ENCODE measurements at places on chromosomes 2 and 18.

DNA sequence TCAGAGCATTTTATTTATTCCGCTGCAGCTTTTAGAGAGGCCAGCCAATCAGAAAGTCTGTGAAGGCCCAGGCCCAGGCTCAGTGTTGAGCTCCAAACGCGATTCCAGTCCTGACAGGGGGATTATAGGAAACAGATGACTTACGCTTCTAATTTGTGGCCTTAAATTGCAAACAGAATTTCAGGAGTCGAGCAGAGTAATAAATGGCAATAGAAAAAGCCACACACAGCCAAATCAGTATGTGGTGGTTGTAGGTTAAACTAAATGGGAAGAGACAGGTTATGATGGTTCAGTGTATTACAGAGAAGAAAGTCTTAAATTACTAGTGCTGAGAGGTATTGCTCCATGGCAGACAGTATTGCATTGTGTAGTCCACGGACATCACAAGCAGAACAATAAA lies 131.0 kb upstream of the ZEB2 start:
- no peak for DNase-seq

GRCh38 chr2:10438688-10439087 lies 9.4 kb downstream of the ODC1 start:
- no peak for DNase-seq

GRCh38 chr18:64713284-64713683 lies 564.4 kb upstream of the LINC00305 start:
- DNase-seq, result peak; percentile 7

- DNase-seq, result no peak
Observed at GRCh38 chr2:207930747-207931146, 94.6 kb downstream of the PLEKHM3 start.

- DNase-seq, result no peak
Observed at GRCh38 chr2:85459771-85460170, 41.3 kb downstream of the SH2D6 start.

DNA sequence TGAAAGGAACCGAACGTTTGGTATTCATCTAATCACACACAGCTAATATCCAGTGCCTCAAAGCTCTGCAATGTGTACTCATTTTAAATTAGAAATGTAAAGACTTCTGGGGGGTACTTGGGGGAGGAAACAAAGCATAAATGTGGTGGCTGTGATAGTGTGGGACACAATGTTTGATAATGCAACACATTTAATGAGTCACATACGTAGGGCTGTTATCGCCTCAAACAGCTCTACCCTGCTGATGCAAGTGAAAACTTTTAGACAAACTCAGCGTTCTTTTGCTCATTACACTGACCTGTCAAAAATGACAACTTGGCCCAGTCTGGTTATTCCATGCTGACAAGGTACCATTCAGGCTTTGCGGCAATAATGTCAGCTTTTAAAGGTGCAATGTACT lies 1227.1 kb upstream of the CELF4 start:
- DNase-seq, result no peak

GRCh38 chr2:127737892-127738291 lies 36.6 kb downstream of the SFT2D3 start:
- DNase-seq, result no peak

- DNase-seq, result no peak
Observed at GRCh38 chr2:109261906-109262631, 133.1 kb downstream of the SH3RF3 start.

DNA sequence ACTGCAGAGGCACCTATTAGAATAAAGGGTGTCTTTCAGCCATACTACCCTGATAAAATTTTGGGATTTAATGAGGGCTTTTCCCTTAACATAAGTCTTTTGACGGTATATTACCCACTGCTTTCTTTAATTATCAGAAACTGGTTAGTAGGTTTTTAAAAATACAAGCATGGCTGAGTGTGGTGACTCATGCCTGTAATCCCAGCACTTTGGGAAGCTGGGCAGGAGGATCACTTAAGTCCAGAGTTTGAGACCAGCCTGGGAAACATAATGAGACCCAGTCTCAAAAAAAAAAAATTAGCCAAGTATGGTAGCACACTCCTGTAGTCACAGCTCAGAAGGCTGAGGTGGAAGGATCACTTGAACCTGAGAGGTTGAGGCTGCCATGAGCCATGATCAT lies 16.1 kb downstream of the CPSF3 start:
- no peak for DNase-seq

DNA sequence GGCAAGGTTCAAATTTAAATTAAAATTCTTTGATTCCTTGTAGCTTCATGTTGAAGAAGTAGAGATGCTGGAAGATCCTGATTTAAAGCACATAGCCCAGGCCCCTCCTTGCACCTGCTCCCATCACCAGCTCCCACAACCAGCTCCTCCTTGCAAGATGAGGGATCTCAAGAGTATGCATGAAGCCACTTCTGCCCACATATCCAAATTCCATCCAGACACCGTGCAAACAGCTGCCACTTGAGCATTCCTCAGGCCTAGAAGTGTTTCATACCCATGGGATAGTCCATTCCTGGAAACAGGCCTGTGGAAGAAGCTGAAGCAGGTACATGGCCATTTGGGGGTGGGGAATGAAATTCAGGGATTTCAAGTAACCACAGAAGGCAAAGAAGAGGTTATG lies 32.4 kb upstream of the ITPRID2 start:
- no peak for DNase-seq

- DNase-seq, result no peak
Observed at GRCh38 chr2:148721520-148721931, 77.0 kb downstream of the EPC2 start.

DNA sequence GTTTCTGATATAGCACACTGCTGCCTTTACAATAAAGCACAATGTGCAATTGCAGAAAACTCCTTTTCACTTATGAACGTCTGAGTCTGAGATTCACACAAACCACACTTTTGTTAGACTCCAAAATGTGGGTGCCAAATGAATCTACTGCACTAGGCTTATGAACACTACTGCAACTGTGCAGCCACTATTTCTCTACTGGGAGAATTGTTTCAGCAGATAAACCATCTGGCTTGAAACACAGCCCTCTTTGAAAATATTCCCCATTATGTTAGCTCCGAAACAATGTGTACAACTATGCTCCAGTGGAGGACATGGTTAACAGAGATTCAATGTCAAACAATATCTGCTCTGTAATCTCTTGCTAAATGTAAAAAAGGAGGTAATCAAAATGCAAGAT lies 188.7 kb upstream of the ZEB2 start:
- DNase-seq, result no peak

DNA sequence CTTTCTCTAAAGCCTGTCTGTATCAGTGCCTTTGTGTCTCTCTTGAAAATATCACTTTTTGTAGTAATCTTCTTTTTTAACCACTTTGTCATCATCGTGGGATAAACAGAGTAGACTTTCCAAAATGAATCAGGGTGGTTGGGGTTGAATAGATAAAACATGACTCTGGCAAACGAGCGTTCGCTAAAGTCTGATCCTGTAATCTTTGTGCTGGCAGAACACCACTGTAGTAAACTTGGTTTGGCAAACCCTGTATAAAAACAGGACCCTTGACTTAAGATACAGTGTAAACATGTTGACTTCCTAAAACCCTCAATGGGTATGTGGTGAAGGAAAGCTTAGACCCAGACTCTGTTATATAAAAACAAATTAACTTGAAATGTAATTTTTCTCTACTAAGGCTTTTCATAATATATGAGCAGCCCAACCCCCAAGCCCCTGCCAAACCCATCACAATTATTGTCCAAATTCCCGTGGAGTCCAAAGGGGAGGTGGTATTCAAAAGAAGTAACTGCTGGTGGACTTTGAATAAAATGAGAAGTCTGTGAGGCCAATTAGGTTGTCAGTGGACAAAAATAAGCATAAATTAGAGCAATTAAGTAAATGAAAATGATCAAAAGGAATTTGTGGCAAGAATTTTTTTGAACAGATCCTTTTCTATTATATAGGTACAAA lies 52.2 kb downstream of the COLEC12 start:
- DNase-seq, result no peak

DNA sequence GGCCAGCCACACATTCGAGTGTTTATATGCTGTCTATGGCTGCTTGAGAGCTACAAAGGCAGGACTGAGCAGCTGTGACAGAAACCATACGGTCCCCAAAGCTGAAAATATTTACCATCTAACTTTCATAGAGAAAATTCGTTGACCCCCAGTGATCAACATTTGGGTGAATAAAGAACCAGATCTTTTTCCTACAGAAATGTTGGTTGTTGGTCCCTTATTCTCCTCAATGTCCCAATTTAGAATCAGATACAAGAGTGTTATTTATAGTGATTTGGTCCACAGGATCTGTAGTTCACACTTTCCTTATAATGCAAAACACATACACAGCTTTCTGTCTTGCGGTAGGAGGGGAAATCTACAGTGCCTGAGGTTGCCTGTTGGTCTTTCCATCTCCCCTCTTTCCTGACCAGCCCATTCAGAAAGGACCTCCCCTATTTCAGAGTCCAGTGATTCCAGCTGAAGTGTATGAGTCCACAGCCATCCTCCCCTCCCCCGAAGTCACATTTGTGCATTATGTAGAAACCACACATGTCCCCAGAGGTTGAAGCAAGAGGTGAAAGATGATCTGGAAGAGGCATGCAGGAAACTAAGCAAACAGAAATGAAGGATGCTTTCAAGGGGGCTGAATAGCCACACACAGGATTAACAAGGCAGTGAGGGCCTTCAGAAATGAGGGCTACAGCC lies 61.9 kb downstream of the SPRED2 start:
- no peak for DNase-seq

GRCh38 chr18:45139478-45139877 lies 458.8 kb downstream of the SETBP1 start:
- DNase-seq, result no peak

GRCh38 chr18:60978338-60978737 lies 354.9 kb upstream of the CDH20 start:
- no peak for DNase-seq

DNA sequence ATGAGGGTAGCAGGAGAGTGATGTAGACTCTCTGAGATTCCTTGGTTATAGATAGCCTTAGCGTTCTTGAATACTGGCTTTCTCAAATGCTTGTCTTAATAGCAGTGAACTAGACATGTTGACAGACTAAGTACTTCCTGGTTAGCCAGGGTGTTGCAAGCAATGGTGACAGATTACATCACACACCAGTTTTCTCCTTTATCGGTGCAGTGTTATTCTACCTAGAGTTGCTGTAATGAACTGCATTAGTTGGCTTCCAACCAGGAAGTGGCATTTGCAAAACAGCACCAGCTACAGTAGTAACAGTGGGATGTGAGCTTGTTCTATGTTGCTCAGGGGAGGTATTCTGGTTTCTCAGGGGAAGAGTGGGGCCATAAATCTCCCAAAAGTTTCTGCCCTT lies 582.2 kb upstream of the DDX18 start:
- DNase-seq, result no peak

DNA sequence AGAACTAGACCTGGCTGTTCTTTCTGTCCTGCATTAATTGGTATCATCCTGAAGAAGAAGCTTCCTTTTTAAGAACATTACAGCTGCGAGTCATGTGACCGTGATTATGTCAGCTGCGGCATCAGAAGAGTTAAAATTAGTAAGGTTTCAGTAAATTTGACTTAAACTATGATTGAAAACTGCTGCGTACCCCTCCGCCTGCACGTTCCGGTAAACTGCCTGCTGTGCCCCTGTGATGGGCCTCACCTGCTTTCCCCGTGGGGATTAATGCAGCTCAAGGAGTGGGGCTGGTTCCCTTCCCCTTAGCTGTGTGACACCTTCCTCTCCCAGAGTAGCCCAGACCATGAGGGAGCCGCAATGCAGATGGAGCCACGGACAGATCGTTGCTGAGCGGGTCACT lies 36.1 kb upstream of the MYO3B start:
- no peak for DNase-seq

- DNase-seq, result no peak
Observed at GRCh38 chr2:149540138-149540537, 47.4 kb downstream of the MMADHC start.

GRCh38 chr18:77131100-77131651 lies 1.4 kb downstream of the MBP start:
- DNase-seq, result peak; percentile 70

- no peak for DNase-seq
Observed at GRCh38 chr2:235952714-235953113, 215.5 kb downstream of the GBX2 start.

DNA sequence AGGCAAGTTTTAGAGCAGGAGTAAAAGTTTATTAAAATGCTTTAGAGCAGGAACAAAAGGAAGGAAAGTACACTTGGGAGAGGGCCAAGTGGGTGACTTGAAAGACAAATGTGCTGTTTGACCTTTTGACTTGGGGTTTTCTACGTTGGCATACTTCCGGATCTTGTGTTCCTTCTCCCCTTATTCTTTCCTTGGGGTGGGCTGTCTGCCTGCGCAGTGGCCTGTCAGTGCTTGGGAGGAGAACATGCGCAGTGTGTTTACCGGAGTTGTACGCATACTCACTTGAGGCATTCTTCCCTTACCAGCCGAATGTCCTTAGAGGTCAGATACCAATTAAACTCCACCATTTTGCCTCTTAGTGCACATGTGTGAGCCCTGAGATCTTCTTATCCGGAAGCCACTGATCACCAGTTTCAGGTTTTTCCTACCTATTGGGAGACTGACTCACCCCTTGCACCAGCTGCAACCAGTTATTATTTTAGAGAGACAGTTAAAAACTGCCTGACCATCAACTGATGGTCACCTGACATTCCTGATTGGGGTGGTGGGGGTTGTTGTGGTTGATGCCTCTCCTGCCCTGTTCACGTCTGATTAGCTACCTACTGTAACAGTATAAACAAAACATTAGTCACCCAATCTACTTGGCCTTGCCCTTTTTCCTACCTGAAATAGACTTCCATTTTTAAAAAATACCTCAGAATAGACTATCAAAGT lies 67.5 kb downstream of the NYAP2 start:
- no peak for DNase-seq

- DNase-seq, result no peak
Observed at GRCh38 chr18:53509886-53510285, 714.6 kb downstream of the MBD2 start.

GRCh38 chr2:100731535-100731981 lies 88.4 kb upstream of the NPAS2 start:
- DNase-seq, result no peak

DNA sequence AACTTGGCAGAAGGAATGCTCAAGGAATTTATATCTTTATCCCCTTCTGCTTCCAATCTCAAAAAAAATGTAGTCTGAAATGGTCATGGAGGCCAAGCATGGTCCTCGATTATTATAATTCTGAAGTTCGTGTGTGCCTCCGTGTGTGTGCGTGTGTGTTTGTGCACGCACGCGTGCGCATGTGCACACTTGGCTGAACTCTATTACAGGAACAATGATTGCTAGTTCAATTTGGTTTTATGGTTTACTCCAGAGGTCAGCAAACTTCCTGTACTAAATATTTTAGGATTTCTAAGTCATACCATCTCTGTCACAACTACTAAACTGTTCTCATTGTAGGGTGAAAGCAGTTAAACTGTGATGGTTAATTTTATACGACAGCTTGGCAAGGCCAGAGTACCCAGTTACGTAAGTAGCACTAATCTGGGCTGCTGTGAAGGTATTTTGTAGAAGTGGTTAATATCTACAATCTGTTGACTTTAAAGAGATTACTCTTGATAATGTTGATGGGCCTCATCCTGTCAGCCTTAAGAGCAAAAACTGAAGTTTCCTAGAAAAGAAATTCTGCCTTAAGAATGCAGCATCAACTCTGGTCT lies 5.8 kb upstream of the MARCHF7 start:
- DNase-seq, result no peak

GRCh38 chr18:67463829-67464228 lies 52.7 kb downstream of the DSEL start:
- no peak for DNase-seq

- DNase-seq, result no peak
Observed at GRCh38 chr2:217153510-217153909, 293.6 kb upstream of the TNP1 start.
